ENCODE measurements at places on chromosomes 2 and 18. TPM values are rescaled to one million over a fixed set of nuclear protein-coding genes. Genes with fewer than 3 reads are reported as not detected.

The YIPF4 gene
- 26.2 TPM for total RNA-seq

DNA sequence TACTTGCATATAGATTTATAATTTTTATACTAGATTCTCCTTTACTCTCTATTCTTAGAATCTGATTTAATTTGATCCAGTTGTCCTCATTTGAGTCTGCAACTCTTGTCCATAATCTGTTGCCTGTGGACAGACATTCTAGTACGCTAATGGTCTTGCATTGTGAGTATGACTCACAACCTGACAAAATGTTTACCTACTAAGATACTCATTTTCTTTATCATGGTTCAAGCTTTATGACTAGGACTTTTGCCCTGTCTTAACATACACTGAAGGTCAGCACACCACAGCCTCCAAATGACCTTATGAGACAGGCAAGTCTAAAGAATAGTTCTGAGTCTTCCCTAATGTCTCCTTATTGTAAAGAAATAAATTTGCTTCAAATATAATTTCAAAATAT is 142.3 kb upstream of the CDH7 start:
- no peak overlapping the region for H3K27ac ChIP-seq
- H3K4me1 ChIP-seq: no peaks in the 10 kb centered on the region
- no peak overlapping the region for H3K4me3 ChIP-seq

GRCh38 chr2:109644571-109645275 is 30.6 kb downstream of the SOWAHC start:
- peak; percentile 45 for DNase-seq
- no peaks in the 10 kb centered on the region for H3K4me1 ChIP-seq
- no peak overlapping the region for H3K27ac ChIP-seq

The SPC25 gene
- total RNA-seq: 28.5 TPM

The SLC4A5 gene
- 0.50 TPM for total RNA-seq

- no peaks in the 10 kb centered on the region for H3K27me3 ChIP-seq
- H3K27ac ChIP-seq: no peak overlapping the region
- no peak for DNase-seq
- no peaks in the 10 kb centered on the region for H3K36me3 ChIP-seq
- H3K4me1 ChIP-seq: no peaks in the 10 kb centered on the region
- H3K4me3 ChIP-seq: no peak overlapping the region
These were observed 70.2 kb upstream of the FSHR start for GRCh38 chr2:49224426-49225010.
